Frontal cortex (tissue), 4 donors: ENCODE measurements at places on chromosomes 12 and 14. TPM values are rescaled to one million over a fixed set of nuclear protein-coding genes. Genes with fewer than 3 reads are reported as not detected.

GRCh38 chr14:75427482-75428229 lies at the start of gene JDP2:
TSS of gene JDP2 (plus strand) at chr14:75428022. CDS start at chr14:75437921, 9,899 bp downstream.
- peak; percentile 88 for DNase-seq

PEX5 gene
- total RNA-seq, result 71.7 TPM

GRCh38 chr12:13940335-13940865 lies 41.0 kb downstream of the GRIN2B start:
- DNase-seq, result no peak

DNA sequence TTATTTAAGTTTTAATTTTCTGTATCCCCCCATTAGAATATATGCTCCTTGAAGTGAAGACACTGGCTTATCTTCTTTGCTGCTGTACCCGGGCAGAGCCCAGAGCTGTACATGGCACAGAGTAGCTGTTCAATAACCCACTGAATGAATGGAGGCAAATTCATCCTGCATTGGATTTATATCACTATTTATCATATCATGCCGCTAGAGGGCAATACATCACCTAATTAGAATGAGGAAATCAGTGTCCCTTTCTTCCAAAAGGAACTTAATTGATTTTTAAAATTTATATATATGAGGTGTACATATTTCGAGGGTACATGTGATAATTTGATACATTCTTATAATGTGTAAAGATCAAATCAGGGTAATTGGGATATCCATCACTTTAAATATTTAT lies 89.2 kb upstream of the TMEM260 start:
- no peak for DNase-seq

DYNC1H1 gene
- 565 TPM for total RNA-seq

GRCh38 chr14:35909665-35910064 lies 83.5 kb downstream of the BRMS1L start:
- DNase-seq, result no peak

PROX2 gene
- not detected for total RNA-seq

IAPP gene
- under 0.01 TPM for total RNA-seq

GRCh38 chr12:80821513-80822000 lies 104.8 kb downstream of the MYF5 start:
- no peak for DNase-seq

VRK1 gene
- total RNA-seq, result 85.6 TPM

CD69 gene
- total RNA-seq, result not detected

DNA sequence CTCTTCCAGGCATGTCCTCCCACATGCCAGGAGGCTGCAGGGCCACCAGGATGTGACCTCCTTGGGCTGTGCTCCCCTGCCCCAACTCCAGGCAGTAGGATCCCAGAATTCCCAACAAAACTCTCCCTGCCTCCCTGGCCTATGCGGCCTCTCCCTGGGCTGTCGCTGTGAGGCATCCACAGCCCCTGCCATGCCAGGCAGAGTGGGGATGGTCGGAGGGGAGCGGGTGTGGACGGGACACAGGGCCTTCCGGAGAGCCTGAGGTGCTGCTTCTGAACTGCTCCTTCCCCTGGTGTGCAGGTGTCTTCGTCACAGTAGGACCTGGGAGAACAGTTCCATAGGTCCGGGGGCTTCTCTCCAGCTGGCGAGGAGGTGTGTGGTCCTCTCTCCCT lies 18.3 kb downstream of the GPR132 start:
- DNase-seq, result no peak

DNA sequence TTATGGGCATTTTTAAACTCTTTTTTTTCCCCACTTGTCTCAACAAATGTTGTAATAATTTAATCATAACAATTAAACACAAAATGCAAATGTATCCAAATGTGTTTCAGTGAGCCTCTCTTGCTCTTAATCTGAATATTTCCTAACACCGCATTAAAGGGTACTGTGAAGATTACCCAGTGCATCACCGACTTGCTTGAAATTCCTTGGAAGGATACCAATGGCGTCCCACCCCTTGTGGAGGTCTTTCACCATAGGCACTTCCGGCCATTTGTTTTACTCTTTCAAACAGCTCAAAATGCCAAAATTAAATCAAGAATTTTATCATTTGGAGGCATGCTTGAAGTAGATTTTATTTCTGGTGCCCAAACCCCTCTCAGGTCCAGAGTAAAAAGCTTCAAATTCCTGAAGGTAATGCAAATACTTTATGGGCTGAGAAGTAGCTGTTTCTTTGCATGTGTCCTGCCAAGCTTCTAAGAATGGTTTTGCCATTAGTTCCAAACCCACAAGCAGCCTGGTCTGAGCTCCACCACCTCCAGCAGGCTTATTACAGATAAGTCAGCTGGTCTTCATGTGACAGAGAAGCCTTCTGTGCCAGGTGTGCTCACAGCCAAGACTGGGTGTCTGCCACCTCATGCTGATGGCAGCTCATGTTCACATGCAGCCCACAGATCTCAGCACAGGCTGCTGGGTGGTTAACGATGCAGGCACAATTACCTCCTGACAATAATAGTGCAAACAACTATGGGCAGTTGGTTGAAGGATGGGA lies 16.4 kb upstream of the NUDT4 start:
- DNase-seq, result no peak

DNA sequence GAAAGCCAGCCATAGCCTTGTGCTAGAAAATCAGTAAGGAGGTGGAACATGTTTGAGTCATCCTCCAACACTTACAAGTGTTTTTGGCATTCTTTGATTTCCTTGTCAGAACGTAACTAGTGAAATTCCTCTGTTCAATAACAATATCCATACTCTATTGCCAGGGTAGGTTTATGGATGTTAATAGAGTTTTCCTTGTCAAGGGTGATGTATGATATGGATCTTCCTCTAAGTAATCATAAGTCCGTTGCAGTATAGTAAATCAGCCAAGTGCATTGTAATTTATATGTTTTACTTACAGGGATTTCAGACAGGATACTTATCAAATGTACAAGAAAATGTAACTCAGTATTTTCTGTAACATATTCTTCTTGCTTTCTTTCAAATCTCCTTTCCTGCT lies 19.4 kb downstream of the NAV3 start:
- no peak for DNase-seq
